Stimulated activated CD4-positive, alpha-beta T cell treated with anti-CD3 and anti-CD28 coated beads, Interleukin-2, amount 100 ng/mL, for 48 hours (primary cell): ENCODE measurements at places on chromosomes 11 and 22.

DNA sequence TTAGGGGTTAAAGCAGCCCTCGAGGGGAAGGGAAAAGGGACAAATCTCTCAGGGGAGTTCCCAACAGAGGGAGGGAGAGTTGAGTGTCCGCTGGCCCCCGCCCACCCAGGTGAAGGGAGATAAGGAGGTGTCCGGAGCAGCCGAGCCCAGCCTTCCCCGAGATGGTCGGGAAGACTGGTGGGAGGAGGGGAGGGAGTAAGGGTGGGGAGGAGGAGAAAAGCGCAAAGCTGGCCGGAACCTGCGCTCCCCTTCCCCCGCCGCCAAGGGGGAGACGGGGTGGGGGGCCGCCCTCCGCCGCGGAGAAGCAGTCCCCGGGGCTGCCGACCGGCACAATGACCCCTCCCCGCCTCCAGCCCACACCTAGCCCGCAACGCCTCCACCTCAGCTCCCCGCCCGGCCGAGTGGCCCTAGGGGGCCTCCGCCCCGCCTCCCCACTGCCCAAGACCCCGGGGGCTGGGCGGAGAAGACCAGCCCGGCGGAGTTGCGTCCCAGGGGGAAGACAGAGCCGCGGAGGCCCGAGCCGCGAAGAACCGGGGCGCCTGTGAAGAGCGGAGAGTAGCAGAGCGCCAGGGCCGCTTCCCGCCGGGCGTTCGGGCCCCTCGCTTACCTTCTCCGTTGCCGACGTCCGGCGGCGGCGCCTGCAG, 479 bp downstream of the RSF1 start:
- DNase-seq: peak; percentile 25

GRCh38 chr11:65357856-65358356, 3.4 kb downstream of the TIGD3 start:
- DNase-seq: no peak

DNA sequence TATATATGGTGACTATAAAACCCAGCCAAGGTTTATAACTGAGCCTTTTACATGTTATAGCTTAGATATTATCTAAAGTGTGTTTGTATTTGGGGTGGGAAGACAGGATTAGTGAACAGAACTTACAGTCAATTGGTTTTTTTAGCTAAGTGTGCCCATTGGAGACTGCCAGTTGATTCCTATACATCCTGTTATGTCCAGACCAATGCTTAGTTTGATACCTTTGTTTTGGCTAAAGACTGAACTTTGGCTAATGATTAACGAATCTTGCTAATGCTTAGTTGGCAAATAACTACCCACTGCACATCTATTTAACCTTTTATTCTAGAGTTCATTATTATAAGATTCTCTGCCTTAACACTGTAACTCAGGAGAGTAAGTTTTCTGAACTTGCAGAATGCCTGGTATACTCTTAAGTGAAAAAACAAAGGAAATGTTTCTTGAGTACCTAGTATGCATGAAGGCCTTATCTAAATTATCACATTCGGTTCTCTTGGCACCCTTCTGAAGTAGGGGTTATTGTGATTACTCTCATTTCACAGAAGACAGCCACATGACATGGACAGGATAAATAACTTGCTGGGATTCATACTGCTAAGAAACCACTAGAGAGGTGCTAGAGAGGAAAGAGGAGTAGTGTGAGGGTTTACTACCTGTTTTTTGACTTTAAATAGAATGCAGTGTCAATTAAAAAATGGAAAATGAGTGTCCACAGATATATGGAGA, 54.0 kb downstream of the KREMEN1 start:
- DNase-seq: no peak

GRCh38 chr22:31614781-31615490, 47.1 kb downstream of the PISD start:
- DNase-seq: no peak
